ENCODE measurements at places on chromosomes 11 and 22.

GRCh38 chr11:2134022-2135010 is 4.9 kb downstream of the IGF2 start:
- DNase-seq: no peak

- no peak for DNase-seq
Observed at GRCh38 chr11:7585816-7586215, 72.0 kb downstream of the PPFIBP2 start.

GRCh38 chr11:129576652-129577051 is 201.0 kb downstream of the BARX2 start:
- DNase-seq: no peak

- no peak for DNase-seq
Observed at GRCh38 chr11:48154151-48154550, 62.5 kb upstream of the OR4B1 start.

DNA sequence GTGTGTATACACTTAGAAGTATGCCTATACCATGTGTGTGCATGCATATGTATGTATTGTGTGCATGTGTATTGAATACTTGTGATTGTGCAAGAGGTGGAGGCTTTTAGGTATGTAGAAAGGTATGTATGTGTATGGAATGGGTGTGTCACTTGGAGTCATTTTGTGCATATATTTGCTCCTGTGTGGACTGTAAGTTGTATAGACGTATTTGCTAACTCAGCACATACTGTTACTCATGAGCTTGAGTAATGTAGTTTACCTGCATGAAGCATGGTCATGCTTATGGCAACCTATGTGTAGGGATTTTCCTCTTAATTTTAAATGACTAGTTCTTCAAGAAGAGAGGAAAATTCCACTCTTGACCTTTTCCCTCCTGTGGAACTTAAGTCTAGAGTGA is 507.6 kb upstream of the LARGE1 start:
- no peak for DNase-seq

GRCh38 chr11:44926036-44926435 is 24.6 kb downstream of the TP53I11 start:
- DNase-seq: no peak

GRCh38 chr22:35489239-35489638 is 51.4 kb upstream of the RASD2 start:
- no peak for DNase-seq

DNA sequence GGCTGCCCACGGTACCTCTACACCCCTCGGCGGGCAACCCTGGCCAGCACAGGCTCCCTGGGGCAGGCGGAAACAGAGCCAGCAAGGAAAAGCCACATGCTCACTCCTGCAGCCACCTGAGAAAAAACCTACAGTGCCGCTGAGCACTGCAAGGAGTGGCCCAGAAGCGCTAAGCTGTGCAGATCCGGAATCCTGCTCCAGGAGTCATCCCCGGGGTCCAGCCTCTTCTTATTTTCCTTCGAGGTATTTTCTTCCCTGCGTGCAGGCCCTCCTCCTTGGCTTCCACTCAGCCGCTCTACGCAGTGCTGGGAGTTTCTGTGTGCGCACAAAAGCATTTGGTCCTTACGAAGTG is 81.0 kb downstream of the TRMU start:
- no peak for DNase-seq

DNA sequence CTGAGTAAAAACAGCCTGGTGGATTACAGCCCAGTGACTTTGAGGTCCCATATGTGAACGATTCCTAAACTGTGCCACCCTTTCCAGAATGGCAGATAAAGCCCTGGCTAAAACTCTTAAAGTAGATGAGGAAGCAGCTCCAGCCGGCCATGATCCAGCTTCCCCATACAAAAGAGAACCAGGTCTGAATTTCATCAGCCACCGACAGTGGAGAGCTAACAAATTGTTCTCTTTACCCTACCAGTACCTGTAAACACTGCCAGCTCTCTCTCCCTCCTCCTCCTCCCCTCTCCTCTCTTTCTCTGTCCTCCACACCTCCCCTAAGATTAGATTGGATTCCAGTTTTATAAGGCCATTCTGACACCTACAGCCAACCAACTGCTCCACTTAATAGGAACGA is 176.9 kb downstream of the DSCAML1 start:
- no peak for DNase-seq

- DNase-seq: no peak
Observed at GRCh38 chr22:46351767-46352166, 16.3 kb downstream of the TRMU start.

DNA sequence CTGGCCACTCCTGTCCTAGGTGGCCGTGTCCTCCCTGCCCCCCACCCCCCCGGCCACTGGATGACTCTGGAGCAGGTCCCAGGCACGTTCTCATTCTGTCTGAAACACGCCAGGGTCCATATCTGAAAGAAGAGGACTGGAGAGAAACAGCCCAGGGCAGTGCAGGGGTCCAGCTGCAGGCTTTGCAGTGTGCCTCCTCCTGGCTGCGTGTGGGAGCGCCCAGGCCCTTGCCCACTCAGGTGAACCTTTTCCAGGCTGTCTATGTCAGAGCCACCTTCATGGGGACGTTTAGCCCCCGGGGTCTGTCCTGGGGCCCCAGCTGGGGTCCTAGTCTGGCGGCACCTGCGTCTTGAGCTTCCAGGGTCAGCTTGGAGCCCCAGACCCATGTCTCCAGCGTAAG is 15.6 kb downstream of the GRAMD4 start:
- DNase-seq: no peak

DNA sequence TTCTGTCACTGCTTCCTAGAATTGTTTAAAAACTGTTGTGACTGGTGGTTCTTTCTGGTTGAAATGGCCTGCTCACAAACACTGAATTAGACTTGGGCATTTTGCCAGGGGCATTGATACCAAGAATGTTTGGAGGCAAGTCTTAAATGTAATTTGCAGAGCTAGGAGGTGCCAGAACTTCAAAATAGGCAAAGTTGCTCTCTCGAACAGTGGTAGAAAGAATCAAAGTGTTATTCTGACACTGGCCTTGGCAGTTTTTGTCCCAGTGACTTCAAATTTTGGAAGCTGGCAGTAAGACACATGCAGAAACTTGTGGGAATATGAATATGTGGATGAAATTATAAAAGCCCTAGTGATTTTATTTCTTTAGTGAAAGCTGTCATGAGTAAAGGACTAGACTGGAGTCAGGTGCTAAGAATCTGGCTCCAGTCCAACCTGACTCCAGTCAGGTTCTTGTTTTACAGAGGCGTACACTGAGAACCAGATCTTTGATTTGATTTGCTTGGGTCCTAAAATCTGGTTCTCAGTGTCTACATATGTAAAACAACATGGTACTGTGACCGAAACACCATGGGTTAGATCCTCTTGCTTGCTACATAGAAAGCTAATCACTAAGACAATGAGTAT is 20.9 kb downstream of the SVIP start:
- DNase-seq: no peak

DNA sequence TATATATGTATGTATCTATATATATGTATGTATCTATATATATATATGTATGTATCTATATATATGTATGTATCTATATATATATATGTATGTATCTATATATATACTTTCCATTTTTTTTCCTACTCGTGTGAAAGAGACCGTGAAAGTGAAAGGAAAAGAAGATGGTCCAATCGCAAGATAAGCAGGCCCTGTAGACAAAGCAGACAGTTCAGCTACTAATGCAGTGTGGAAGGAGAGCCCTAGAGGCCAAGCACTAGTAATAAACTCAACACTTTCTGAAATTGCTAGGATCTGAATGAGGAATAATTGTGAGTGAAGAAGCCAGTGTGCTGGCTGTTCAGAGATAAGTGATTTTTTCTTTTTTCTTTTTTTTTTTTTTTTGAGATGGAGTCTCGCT is 47.2 kb downstream of the MCHR1 start:
- DNase-seq: peak; percentile 60

DNA sequence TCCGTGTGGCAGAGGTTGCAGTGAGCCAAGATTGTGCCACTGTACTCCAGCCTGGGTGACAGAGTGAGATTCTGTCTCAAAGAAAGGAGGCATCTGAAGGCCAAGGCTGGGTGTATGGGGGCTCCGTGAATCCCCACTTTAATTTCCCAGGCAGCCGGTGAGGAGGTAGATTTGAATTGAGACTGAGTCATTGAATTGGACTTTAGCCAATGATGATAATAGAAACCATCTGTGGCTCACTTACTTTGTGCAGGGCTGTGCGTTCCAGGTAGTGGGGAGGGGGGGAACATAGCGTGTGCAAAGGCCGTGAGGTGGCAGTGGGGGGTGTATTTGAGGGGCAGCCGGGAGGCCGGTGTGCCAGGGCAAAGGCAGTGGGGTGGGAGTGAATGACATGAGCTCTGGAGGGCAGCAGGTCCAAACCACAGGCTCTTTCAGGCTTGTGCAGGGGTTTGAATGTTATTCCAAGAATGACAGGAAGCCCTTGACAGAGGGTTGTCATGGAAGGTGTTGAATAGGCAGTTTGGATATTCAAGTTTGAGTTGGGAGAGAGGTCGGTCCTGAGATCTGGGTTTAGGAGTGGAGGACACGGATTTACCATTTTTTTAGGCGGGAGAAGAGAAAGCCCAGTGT is 6.1 kb downstream of the ARHGAP8 start:
- no peak for DNase-seq

- no peak for DNase-seq
Observed at GRCh38 chr11:68521969-68522652, 61.6 kb downstream of the PPP6R3 start.

- DNase-seq: no peak
Observed at GRCh38 chr11:86949995-86950660, 5.1 kb downstream of the FZD4 start.

Measured in CD4-positive, alpha-beta T cell treated with Interleukin-21 for 1 hour (primary cell).